Activated T-helper 1 cell treated with anti-CD3 and anti-CD28 coated beads, Interleukin-2, amount 50 U/mL, for 16 hours (primary cell): ENCODE measurements at places on chromosomes 2 and 18.

DNA sequence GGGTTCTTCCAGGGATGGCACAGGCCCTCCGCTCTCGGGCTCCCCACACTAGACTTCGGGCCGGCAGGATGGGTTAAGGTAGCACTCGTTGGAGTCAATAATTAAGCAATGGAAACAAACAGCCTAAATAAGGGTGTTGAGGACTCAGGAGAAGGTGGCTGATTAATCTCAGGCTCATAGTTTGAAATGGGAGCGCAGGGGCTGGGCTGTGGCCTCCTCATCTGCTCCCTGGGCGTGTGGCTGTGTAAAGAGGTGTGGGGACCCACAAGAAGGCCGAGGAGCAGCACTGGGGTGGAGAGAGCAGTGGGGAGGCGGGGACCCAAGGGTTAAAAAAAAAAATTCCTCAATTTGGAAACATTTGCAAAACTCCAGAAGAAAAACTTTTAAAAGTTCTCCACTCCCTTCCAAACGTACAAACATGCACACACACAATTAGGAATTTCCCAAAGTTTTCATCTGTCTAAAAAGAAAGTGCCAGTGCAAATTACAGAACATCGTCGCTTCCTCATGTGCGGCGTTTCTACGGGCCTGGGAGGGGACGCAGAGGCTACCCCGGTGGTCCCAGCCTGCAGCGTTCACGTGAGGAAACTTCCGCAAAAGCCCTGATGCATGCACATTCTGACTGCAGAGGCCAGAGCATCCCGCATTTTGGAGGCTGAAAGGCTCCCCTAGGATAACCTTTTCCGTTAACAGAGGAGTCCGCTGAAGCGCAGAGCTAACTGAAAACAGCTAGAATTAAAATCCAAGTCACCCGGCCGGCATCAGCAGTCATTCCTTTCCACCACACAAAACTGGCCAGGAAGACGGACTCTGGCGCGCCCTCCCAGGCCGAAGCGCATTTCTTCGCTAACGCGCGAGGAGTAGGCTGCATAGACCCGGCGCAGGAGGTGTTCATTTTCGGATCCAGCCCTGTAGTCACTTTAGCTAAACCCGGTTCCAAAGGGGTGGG is 1.0 kb upstream of the TUBB6 start:
- no peak for DNase-seq

DNA sequence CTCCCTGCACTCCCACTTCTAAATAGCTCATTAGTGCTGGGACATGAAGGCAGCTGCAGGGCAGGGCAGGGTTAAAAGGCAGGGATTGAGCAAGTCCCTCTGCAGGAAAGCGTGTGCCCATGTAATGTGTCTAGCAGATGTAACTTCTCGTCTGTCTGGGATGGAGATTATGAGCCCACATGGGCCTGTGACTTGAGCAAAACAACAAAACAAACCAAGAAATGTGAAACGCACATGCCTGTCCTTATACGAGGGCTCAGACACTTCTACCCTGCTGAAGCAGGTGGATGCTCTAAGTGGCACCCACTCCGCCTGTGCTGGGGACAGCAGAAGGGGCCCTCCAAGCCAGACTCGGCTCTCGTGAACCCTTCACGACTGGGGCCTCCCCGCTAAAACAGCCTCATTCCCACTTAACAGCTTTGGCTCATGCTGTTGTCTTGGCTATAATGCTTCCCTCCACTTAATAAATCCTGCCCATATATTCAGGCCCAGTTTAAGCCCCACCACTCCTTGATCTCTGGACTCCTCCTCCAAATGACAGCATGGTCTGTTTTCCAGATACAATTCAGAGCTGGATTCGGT is 40.9 kb downstream of the TMEM247 start:
- no peak for DNase-seq

DNA sequence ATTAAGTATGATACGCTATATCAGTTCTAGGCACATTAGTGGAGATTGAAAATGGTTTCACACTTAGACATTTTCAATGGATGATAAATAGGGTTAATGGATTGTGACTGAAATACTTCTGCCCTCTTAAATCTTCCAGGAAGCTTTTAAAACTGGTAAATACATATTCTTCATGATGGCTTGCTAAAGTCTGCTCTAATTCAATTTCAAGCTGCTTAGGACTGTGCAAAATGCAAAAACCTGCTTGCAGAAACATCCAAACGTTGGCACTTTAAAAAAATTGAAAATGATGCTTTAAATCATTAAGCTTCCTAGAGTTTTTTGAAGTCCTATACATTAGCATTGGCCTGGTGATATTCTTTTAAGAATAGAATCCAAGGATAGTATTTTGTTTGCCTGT is 214.8 kb upstream of the FSHR start:
- DNase-seq: no peak

DNA sequence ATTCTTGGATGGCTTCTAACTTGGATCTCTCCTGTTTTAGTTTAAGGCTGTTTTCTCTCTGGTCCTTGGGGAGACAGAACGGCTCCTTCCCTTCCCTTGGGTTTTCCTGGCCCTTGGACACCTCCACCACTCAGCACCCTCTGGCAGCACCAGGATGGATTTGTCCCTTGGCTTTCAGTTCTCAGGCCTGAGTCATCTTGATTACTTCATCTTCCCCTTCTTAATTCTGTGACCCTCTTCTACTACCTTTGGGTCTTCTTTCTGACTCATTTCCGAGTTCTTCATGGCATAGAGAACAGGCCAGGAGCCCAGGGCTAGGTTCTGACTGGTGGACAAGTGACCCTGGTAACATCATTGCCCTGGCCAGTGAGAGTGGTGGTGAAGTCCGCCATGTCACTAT is 14.9 kb downstream of the IGFBP2 start:
- DNase-seq: no peak

DNA sequence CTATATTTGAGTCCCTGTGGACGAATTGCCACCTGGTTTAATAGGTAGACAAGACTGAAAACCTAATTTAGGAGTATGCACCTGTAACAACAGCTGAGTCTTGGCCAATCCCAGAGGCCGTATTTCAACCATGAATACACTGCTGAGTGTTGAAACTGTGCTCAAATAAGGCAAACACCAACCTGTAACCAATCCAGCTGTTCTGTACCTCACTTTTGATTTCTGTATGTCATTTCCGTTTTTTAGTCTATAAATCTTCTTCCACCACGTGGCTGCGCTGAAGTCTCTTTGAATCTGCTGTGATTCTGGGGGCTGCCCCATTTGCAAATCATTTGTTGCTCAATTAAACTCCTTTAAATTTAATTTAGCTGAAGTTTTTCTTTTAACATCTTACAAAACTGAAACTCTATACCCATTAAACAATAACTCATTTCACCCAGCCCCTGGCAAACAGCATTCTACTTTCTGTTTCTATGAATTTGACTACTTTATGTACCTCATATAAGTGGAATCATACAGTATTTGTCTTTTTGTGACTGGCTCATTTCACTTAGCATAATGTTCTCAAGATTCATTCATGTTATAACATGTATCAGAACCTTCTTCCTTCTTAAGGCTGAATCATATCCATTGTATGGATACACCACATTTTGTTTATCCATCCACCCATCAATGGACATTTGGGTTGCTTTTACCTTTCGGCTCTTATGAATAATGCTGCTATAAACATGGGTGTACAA is 7.5 kb upstream of the YPEL5 start:
- DNase-seq: no peak

DNA sequence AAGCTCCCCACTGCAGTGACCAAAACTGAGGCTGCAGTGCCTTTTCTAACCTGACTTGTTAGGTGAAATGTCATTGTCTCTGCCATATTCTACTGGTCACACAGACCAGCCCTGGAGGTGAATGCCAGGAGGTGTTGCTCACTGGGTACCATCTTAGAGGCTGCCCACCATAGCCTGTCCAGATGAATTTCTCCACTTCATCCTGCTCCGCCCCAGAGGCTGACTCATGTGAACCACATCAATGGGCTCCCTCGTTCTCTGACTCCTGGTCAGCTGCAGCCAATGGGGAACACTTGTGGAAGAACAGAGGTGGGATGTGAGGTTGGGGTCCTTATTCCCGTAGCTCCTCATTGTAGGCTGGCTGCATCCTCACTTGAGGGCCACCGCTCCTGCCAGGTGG is 3.4 kb upstream of the NARS1 start:
- DNase-seq: no peak

DNA sequence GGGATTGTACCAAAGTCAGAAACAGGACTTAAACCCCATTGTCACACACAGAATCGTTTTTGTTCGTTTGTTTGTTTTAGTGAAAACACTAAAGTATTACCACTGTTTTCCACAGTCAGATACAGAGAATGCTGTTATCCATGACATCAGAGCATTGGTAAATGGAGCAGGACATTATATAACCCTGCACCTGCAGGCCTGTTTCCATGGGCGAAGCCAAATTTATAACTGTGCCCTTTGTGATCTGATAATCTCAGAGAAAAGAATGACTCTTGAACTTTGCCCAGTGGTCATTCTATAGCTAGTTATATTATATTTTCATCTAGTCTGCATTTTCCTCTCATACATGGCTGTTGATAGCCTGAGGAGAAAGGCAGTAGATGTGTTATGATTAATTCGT is 217.6 kb downstream of the TMEM182 start:
- no peak for DNase-seq

GRCh38 chr2:42513252-42513918 is 19.6 kb upstream of the KCNG3 start:
- DNase-seq: no peak

GRCh38 chr2:68901199-68901514 is 30.0 kb upstream of the BMP10 start:
- no peak for DNase-seq

- DNase-seq: no peak
Observed at GRCh38 chr18:66916834-66917233, 312.9 kb upstream of the CDH19 start.

DNA sequence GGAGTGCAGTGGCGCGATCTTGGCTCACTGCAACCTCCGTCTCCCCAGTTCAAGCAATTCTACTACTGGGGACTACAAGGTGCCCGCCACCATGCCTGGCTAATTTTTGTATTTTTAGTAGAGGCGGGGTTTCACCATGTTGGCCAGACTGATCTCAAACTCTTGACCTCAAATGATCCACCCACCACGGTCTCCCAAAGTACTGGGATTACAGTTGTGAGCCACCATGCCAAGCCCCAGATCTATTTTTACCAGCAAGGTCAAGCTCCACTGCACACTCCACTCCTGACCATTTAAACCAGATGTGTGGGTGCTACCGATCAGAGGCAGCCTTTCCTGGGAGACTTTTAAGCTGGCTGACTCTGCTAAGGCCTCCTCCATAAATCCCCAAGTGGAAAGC is 67.5 kb upstream of the CD226 start:
- DNase-seq: no peak

DNA sequence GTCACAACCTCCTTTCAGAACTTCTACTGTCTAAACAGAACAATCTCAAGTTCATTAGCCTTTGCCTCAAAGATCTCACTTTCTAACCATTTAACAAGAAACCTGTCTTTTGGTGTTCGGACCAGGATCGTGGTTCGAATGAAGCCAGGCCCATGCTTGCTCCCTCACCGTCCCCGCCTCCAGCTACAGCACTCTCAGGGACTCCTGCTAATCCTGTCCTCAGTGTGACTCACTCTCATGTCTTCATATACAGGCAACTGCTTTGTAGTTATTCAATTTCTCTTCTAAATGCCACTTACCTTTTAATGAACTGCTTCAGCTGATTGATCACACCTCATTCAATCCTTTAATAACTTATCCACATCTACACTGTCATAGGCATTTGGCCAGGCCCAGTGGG is 15.8 kb downstream of the SERTAD2 start:
- no peak for DNase-seq
